ENCODE measurements at places on chromosomes 12 and 14. TPM values are rescaled to one million over a fixed set of nuclear protein-coding genes. Genes with fewer than 3 reads are reported as not detected.
A peak's percentile ranks its signal among the peaks of the same experiment; 100 is the strongest.

DNA sequence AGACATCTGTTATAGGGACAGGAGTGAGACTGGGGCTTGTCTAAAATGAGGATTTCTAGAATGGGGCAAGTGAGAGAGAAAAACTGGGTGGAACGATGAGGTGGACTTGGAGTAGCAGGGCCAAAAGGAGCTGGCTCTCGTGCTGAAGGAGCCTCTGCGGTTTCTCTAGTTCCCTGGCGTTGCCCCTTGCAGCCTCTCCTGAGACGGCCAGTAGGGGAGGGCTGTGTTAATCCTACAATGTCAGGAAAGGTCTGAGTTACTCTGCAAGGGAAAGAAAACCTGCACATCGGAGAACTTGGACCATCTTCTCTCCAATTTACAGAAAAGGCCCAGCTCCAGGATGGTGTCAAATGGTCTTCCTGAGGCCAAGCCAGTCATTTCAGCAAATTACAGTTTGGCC, 963.8 kb upstream of the FLRT2 start:
- no peak for DNase-seq

DNA sequence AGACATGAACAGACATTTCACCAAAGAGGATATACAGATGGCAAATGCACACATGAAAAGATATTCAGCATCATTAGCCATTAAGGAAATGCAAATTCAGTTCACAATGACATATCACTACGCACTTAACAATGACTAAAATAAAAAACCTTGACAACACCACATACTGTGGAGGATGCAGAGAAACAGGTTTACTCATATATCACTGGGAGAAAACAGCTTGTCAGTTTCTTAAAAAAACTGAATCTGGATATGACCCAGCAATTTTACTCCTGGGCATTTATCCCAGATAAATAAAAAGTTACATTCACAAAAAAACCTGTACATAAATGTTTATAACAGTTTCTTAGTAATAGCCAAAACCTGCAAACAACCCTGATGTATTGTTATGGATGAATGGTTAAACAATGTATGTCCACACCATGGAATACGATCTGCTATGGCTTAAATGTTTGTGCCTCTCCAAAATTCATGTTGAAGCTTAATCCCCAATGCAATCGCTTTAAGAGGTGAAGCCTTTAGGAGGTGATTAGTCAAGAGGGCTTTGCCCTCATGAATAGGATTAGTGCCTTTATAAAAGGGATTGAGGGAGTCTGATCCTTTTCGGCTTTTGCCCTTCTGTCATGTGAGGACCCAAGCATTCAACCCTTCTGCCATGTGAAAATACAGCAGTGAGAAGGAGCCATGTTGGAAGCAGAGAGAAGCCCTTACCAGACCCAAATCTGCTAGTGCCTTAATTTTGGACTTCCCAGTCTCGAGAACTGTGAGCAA, 36.0 kb upstream of the PPP4R3A start:
- DNase-seq = no peak

GRCh38 chr14:63677891-63678379, 36.3 kb upstream of the WDR89 start:
- DNase-seq = no peak

DNA sequence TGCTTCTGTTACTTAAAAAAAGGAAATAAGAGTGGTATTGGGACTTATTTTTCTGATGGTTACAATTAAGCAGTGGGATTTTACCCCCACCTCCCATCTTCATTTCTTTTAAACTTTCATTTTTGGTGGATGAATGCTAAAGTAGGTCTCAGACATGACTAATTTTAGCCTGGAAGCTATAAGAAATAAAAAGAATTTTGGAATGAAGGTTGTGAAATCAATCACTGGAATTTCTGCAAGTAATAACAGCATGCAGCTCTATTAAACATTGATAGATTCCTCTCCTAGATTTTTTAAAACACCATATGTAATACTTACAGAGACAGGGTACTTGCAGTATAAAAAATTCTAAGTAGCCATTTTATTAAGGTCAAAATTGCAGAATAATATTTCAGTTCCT, 164.2 kb upstream of the CLEC14A start:
- no peak for DNase-seq

- DNase-seq = no peak
These were observed 156.0 kb upstream of the PLEKHG7 start for GRCh38 chr12:92546635-92547348.

GRCh38 chr12:11652351-11653040, 3.0 kb downstream of the ETV6 start:
- no peak for DNase-seq

DNA sequence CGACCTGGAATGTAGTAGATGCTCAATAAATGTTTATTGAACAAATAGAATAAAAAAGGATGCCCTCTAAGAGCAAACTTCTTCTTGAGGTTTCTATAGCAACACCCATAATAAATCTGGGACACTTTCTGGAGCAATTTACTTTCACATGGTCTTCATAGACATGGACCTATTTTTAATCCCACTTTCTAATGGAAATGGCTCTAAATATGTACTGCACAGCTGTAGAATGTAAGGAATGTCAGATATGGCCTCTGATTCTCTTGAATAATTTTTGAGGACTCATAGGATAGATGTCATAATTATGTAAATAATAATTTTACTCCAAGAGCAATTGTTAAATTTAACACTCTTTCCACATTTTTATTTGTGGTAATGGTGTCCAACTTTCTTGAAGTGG, 133.5 kb upstream of the DAAM1 start:
- no peak for DNase-seq

DNA sequence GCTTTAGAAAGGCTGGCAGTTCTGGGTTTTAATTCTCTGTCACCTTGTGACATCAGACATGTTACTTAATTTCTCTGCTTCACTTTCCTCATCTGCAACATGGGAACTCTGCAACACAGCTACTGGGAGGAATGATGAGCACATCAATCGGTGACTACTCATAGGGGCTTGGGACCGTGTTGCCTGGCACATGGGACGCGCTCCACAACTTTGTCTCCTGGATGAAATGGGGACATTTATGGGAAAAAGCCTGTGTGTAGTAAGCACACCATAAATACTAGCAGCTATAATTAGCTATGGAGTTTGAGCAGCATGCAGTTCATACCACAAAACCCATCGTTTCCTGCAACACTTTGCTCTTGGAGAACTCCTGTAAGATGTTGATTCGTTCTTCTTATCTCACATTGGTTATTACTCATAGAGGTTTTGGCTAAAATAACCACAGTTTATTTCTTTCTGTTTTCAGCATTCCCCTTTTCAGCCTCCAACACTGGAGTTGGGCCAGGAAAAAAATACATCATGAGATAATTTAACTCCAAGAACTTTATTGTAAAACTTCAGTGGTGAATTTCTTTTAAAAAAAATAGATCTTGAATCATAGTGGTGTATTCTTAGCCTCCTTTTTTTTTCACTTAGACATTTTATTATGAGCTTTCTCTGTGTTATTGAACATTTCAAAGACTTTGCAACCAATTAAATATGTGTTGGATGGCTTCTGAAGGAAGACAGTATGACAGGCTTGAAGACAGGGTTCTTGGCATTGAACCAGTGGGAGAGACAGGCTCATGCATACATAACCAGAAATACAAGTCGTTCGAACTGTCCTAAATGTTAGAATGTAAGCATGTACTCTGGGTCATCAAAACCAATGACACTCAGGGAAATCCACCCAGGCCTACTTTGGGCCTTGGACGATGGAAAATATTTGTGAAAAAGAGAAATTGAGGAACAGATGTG, 72.7 kb downstream of the RIN3 start:
- no peak for DNase-seq

DNA sequence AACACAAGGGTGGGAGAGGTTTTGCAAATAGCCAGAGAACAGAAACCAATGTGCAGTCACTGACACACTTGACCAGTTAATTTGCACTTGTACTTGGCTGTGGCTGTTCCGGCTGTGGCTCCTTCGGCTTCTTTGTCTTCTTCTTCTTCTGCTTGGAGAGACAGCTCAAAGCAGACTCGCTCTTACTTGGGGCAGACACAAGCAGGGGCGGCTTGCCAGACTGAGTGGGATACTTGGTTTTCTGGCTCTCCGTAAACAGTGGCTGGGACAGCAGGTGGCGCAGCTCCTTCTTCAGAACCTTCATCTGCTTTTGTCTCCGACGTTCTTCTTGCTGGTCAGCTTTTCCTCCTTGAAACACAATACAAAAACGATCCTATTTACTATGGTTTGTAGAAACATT, 25.0 kb downstream of the OTUB2 start:
- DNase-seq = peak; percentile 86

- DNase-seq = no peak
These were observed 91.1 kb downstream of the MYF5 start for GRCh38 chr12:80807640-80808288.

DNA sequence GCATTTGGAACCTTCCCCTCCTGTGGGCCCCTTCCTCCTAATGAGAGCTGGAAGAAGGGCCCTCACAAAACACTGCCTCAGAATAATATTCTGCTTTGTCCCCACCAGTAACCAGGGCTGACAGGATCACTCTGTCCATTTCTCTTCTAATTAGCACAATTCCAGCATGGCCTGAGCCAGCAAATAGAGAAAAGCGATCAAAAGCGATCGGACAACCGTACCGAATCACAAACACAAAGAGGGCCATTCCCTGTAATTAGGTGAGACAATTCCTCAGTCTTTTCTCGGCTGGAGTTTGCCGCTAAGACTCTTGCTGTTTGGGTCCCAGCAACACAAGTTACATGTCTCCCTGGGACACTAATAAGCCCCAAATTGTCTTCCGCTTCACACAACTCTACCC, 35.6 kb upstream of the VSX2 start:
- DNase-seq = no peak

DNA sequence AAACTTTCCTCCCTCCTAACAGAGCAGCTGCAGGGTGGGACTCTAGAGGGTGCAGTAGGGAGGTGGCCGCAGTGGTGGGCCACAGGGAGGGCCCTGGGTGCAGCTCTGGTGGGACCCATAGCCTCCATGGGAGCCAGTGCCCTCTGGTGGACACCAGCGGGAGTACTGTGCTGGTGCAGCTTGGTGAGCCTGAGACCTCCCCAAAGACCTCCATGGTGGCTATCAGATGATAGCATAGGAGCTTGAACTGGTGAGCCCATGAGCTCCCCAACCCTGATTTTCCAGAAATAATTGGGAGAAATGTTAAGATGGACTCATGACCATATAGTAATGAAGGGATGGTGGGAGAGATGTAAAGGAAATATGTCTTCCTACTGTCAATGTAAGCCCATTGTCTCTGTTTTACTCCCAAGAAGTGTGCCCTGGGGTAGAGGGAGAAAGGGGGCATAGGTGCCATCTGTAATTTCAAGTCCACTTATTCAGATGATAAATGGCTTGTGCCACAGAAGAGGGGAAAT, 98.7 kb downstream of the GAS2L3 start:
- no peak for DNase-seq

DNA sequence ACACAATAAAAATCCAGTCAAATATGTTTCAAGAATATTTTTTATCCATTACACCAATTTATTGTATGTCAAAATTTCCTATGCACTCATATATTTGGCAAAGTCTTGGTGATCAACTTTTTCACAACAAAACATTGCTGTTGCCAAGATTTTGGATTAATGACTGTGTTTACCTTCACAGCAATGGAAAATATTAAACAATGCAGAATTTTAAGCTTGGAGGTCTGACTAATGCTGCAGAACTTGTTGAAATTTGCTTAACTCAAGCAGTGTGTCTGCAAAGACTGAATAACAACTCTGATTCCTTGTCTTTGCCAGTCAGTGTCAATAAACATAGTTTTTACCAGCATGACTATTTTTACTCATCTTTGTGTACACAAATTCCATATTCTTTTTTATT, 336.4 kb downstream of the CCER1 start:
- no peak for DNase-seq

GRCh38 chr12:69732088-69732487, 6.6 kb upstream of the RAB3IP start:
- no peak for DNase-seq

- no peak for DNase-seq
These were observed 18.0 kb downstream of the TTC8 start for GRCh38 chr14:88842414-88842813.

DNA sequence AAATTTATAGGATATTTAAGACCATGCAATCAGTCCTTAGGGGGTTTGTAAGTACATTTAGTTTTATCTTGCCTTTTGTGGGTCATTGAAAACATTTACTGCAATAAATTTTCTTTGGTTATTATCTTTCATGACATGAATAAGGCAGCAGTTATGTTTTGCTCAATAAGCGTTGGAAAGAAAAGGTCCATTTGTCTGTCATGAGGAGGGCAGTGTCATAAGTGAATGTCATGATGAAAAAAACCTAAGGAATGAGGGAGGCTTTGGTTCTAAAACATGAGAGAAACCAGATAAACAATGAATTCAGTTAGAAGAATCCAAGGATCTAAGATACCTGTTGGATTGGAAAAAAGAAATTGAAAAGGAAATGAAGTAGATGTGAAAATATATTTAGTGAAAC, 209.4 kb downstream of the NAV3 start:
- no peak for DNase-seq

- DNase-seq = no peak
These were observed 10.1 kb downstream of the PTGDR start for GRCh38 chr14:52277552-52277951.

DNA sequence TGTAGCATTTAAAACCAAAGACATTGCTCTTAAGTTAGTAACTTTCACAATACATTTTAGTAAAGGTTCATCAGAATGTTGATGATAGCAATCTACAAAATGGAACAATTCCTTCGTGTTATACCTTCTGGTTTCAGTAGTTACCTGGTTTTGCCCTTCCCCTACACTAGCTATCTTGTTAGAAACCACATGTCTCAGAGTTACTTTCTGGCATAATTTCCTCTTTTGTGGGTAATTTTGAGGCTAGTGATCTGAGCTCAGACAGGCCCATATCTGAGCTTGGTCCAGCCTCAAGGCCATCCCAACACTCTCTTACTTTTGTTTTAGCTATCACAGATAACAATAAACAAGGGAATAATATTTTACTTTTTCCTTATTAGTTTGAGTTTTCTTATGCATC, 196.9 kb downstream of the KITLG start:
- no peak for DNase-seq

- no peak for DNase-seq
These were observed 254.0 kb upstream of the STXBP6 start for GRCh38 chr14:25303934-25304333.

GRCh38 chr12:88529531-88530488, 50.5 kb downstream of the KITLG start:
- no peak for DNase-seq

GRCh38 chr14:95101736-95102679, 55.3 kb downstream of the DICER1 start:
- no peak for DNase-seq

GRCh38 chr12:65532162-65532561, 253.7 kb downstream of the MSRB3 start:
- DNase-seq = no peak

GRCh38 chr14:100321473-100322137, 1.5 kb upstream of the SLC25A47 start:
- no peak for DNase-seq

GRCh38 chr12:1591034-1591433, 3.3 kb downstream of the FBXL14 start:
- DNase-seq = no peak

The ADCK1 gene
- 8.0 TPM for polyA plus RNA-seq

The PTGER2 gene
- 0.32 TPM for polyA plus RNA-seq

The SLC6A15 gene
- polyA plus RNA-seq = 0.02 TPM

The RNASE12 gene
- polyA plus RNA-seq = not detected

The AMDHD1 gene
- 0.50 TPM for polyA plus RNA-seq

The IL22 gene
- not detected for polyA plus RNA-seq

The WSB2 gene
- polyA plus RNA-seq = 40.6 TPM

The DCAF4 gene
- polyA plus RNA-seq = 2.9 TPM

The SMCO3 gene
- polyA plus RNA-seq = 1.5 TPM

The E2F7 gene
- polyA plus RNA-seq = 0.09 TPM

The RAD9B gene
- polyA plus RNA-seq = 0.36 TPM

The MIP gene
- 0.14 TPM for polyA plus RNA-seq

The GSG1 gene
- polyA plus RNA-seq = 0.07 TPM

The PLEKHD1 gene
- 0.07 TPM for polyA plus RNA-seq

The DLST gene
- 87.6 TPM for polyA plus RNA-seq

Data from right cardiac atrium (tissue), 5 donors.